CD8-positive, alpha-beta T cell (primary cell): ENCODE measurements at places on chromosomes 1 and 21.

DNA sequence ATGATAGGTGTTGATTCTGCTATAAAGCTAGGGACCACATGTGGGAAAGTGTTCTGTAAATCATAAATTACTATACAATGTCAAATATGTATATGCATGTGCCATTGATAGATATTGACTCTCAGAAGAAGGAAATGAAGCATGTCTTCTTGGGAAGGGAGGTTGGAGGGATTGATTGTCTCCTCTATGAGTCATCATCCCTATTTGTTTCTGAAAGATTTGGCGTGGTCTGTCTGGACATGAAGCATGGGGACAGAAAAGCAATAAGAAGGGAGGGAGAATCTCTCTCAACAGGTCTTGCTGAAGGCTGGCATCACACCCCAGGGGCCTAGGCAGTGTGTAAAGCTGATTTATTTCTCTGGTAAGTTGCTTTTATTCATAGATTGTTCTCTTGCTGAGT, 98.0 kb upstream of the KCNJ6 start:
- no peak for DNase-seq

GRCh38 chr21:21952566-21952965, 954.4 kb downstream of the NCAM2 start:
- no peak for DNase-seq

DNA sequence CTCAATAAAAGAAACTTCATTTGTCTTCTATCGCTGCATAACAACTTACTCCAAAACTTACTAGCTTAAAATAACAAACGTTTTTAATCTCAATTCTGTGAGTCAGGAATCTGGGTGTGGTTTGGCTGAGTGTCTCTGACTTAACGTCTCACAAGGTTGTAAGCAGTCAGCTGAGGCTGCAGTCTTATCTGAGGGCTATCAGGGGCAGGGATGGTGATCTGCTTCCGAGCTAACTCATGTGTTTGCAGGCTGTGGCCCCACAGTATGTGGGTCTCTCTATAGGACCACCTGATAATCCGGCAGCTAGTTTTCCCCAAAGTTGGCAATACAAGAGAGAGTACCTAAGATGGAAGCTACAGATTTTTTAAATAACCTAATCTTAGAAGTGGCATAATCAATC, 234.2 kb upstream of the FGGY start:
- no peak for DNase-seq

DNA sequence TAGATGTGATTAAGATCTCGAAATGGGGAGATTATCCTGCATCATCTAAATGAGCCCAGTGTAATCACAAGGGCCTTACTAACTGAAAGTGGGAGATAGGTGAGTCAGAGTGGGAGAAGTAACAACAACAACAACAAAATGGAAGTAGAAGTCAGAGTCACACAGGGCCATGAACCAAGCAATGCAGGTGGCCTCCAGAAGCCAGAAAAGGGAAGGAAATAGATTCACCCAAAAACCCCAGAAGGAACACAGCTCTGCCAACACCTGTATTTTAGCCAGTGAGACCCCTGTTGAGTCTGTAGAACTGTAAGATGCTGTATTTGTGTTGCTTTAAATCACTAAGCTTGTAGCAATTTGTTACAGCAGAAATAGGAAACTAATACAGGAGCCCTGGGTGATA, 4.1 kb downstream of the TAGLN2 start:
- DNase-seq: no peak

- DNase-seq: no peak
Measured at GRCh38 chr21:42395905-42396651, at the start of gene TMPRSS3. TMPRSS3 (minus strand) TSS chr21:42396052; CDS start chr21:42395417, 635 bp downstream.
